PC-9 (cell line): ENCODE measurements at places on chromosomes 16 and 17.
A peak's percentile ranks its signal among the peaks of the same experiment; 100 is the strongest.

- H3K4me1 ChIP-seq = peaks cover 13% of the 10 kb centered on the region
- H3K27ac ChIP-seq = no peak overlapping the region
- H3K27me3 ChIP-seq = no peaks in the 10 kb centered on the region
- no peak overlapping the region for H3K4me3 ChIP-seq
These were observed 71.0 kb downstream of the COPRS start for GRCh38 chr17:31787857-31788570.

DNA sequence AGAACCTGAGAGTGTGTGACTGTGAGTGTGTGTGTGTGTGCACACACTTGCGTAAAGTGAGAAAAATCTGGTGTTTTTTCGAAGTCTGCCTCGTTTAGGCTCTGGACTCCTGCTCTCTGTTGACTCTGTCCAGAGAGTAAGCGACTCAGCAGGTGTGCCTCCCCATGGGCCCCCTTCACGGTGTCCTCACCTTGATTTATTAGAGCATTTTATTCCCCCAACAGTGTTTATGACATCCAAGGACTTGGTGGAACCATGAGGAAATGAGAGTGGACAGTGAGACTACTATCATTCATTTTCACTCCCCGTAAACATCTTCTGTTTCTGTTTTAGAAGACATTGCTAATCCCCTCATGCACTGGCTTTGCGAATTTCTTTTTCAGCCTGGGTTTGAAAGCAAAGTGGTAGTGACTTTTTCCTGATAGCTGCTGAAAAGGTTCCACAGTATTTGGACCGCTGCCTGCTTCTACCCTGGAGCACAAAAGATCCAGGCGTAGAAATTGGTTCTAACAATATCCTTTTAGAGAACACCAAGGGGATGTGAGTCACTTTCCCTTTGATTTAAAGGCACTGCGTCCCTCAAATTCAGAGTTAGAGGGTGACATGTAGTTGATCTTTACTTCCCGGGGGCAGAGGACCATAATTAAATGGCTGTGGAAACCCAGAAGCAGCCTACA, 218.2 kb downstream of the WWOX start:
- H3K27ac ChIP-seq = no peak overlapping the region
- no peaks in the 10 kb centered on the region for H3K36me3 ChIP-seq
- no peak overlapping the region for H3K4me3 ChIP-seq

DNA sequence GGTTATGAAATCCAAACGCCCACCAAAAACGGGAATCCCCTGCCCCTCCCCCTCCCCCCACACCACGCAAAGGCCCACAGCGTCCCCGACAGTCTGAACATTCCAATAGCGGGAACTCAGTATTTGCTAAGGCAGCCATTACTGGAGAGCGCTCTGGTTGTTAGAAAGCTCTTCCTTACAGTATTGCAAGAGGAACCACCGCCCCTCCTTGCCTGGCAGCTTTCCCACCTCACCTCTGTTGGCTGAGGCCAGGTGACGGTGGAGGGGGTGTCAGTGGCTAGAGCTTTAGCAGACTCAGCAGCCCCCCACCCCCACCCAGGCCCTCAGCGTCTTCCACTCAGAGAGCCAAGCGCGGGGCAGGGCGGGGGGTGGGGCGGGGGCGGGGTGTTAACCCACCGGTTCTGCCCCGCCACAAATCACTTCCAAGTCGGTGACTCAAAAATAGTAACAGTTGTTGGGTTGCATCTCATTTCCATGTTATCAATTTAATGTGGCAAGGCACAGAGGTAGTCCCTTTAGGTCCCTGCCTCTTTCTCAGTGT, 2.2 kb upstream of the PLEKHH3 start:
- peaks cover 52% of the 10 kb centered on the region for H3K4me1 ChIP-seq
- no peaks in the 10 kb centered on the region for H3K27me3 ChIP-seq
- peak overlapping the region; percentile 65; the same call in 1 of the 2 replicates for H3K4me3 ChIP-seq
- H3K27ac ChIP-seq = peak overlapping the region; percentile 61
- DNase-seq = peak; percentile 71

GRCh38 chr16:12906271-12906670, 4.9 kb downstream of the SHISA9 start:
- H3K27ac ChIP-seq = no peak overlapping the region
- no peaks in the 10 kb centered on the region for H3K27me3 ChIP-seq
- DNase-seq = no peak
- H3K4me3 ChIP-seq = no peak overlapping the region
- peaks cover 25% of the 10 kb centered on the region for H3K4me1 ChIP-seq
- H3K36me3 ChIP-seq = peaks cover 40% of the 10 kb centered on the region

- no peak overlapping the region for H3K27ac ChIP-seq
- H3K27me3 ChIP-seq = no peaks in the 10 kb centered on the region
- H3K4me3 ChIP-seq = no peak overlapping the region
- DNase-seq = no peak
- no peaks in the 10 kb centered on the region for H3K4me1 ChIP-seq
- peaks cover 9% of the 10 kb centered on the region for H3K36me3 ChIP-seq
These were observed 36.4 kb downstream of the MBTPS1 start for GRCh38 chr16:84080378-84080777.

DNA sequence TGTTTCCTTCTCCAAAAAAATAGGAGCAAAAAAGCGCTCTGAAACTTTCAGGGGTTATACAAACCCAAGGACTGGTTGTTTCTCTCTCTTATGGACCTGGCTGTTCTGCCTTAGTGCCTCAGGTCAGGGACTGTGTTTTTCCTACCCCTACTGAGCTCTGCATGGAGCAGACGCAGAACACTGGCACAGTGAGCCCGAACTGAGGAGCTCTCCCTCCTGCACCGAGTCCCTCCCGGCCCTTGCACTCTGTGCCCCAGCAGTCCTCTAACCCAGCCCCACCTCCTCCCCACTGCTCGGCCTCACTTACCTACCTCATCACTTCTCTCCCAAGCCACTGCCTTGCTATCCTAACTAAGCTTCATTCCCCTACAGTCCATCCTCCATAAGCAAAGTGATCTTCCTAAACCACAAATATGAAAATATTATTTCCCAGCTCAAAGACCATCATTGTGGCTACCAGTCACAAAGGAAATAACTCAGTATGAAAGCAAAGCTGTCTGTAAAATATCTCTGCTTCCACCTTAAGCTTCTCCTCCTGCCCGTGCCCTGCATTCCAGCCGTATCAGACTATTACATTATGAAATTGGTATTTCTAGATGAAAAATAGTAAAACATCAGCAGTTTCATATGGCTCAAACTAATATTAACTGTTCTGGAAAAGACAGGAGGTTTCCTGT, 13.6 kb downstream of the MEIOB start:
- no peak overlapping the region for H3K4me3 ChIP-seq
- H3K27ac ChIP-seq = no peak overlapping the region
- no peaks in the 10 kb centered on the region for H3K36me3 ChIP-seq
- H3K4me1 ChIP-seq = no peaks in the 10 kb centered on the region
- H3K27me3 ChIP-seq = peaks cover 12% of the 10 kb centered on the region

DNA sequence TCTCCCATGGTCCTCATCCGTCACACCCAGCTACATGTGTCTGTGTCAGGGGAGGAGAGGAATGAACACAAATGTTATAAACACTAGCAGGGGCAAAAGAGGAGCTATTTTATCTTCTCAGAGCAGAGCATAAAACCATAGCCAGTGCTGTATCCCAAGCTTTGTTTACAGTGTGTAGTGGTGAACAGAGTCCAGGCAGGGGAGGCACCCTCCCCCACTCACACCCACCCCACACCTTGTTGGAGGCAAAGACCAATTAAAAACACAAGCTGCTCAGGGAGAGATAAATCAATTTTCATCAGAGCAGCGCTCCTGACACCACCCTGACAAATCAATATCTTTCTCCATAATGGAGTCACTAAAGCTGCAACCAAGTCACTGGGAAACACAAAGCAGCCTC, 132.6 kb upstream of the CCL2 start:
- H3K36me3 ChIP-seq = no peaks in the 10 kb centered on the region
- no peak overlapping the region for H3K4me3 ChIP-seq
- no peak for DNase-seq
- no peaks in the 10 kb centered on the region for H3K4me1 ChIP-seq

DNA sequence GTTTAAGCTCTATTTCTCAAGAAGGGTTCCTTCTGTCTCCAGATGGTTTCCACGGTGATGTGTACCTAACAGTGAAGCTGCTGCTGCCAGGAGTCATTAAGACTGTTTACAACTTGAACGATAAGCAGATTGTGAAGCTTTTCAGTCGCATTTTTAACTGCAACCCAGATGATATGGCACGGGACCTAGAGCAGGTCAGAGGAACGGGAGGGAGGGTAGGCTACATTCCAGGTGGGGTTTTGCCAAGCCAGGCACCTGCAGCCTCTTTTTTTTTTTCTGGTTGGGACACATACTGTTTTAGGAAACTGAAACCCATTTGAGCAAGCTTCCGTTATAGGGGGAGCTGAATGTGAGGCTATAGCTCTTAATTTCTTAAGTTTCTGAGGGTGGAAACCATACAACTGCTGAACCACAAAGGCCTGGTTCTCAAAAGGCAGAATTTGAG, 10.6 kb downstream of the LIG3 start:
- H3K4me3 ChIP-seq = no peak overlapping the region
- H3K4me1 ChIP-seq = no peaks in the 10 kb centered on the region
- no peaks in the 10 kb centered on the region; the same call in 1 of the 2 replicates for H3K36me3 ChIP-seq
- no peaks in the 10 kb centered on the region for H3K27me3 ChIP-seq

DNA sequence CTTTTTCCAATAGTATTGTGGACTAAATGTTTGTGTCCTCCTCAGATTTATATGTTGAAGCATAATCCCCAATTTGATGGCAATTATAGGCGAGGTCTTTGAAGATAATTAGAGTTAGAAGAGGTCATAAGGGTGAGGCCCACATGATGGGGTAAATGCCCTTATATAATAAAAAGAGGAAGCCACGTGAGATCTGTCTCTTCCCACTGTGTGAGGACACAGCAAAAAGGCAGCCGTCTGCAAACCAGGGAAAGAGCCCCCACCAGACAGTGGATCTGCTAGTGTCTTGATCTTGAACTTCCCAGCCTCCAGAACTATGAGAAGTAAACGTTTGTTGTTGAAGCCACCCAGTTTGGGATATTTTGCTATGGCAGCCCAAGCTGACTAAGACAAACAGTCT, 76.0 kb downstream of the LYRM1 start:
- no peak overlapping the region for H3K27ac ChIP-seq
- DNase-seq = no peak
- H3K36me3 ChIP-seq = no peaks in the 10 kb centered on the region
- H3K4me1 ChIP-seq = no peaks in the 10 kb centered on the region
- no peak overlapping the region for H3K4me3 ChIP-seq
- H3K27me3 ChIP-seq = no peaks in the 10 kb centered on the region

DNA sequence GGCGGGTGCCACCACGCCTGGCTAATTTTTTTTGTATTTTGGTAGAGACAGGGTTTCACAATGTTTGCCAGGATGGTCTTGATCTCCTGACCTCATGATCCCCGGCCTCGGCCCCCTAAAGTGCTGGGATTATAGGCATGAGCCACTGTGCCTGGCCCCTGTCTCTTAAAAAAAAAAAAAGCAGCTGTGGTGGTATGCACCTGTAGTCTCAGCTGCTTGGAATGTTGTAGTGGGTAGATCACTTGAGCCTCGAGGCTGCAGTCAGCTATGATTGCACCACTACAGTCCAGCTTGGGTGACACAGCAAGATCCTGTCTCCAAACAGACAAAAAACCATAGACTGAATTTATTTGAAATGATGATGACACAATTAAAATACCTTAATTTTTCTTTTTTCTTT, 24.3 kb downstream of the CDK12 start:
- H3K27me3 ChIP-seq = no peaks in the 10 kb centered on the region
- peak; percentile 97 for DNase-seq
- peaks cover 35% of the 10 kb centered on the region for H3K4me1 ChIP-seq
- H3K4me3 ChIP-seq = no peak overlapping the region

DNA sequence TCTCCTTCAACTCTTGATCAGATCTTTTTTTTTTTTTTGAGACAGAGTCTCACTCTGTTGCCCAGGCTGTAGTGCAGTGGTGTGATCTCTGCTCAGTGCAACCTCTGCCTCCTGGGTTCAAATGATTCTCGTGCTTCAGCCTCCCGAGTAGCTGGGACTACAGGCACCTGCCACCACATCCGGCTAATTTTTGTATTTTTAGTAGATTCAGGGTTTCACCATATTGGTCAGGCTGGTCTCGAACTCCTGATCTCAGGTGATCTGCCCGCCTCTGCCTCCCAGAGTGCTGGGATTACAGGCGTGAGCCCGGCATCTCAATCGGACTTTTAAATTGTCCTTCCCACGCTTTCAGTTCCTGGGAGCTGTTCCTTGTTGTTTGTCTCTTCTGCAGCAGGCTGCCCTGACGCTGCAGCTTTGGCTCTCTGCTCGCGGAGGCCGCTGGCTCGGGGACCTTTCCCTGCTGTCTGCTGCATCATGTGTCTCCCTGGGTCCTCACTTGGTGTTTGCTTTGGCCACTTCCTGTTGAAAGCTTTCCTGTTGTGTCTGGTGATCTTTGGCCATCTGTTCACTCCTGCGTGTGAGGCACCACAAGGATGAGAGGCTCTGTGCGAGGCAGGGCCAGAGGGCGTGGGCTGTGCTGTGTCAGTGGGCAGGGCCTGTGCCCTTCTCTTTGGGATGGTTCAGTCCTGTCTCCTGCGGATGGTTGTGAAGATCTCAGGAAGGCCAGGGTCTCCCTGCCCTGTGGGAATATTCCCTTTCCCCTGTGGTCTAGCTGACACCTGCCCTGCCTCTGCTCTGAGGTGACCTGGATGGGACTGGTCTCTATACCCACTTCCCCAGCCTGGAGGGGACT, 18.4 kb upstream of the CAPN15 start:
- H3K27ac ChIP-seq = no peak overlapping the region
- no peaks in the 10 kb centered on the region for H3K36me3 ChIP-seq
- no peak overlapping the region for H3K4me3 ChIP-seq
- no peaks in the 10 kb centered on the region for H3K4me1 ChIP-seq
- H3K27me3 ChIP-seq = no peaks in the 10 kb centered on the region

GRCh38 chr17:80882926-80883685, 108.5 kb upstream of the CHMP6 start:
- DNase-seq = no peak
- no peak overlapping the region for H3K4me3 ChIP-seq
- H3K36me3 ChIP-seq = no peaks in the 10 kb centered on the region
- no peaks in the 10 kb centered on the region for H3K4me1 ChIP-seq
- H3K27ac ChIP-seq = no peak overlapping the region
- H3K27me3 ChIP-seq = no peaks in the 10 kb centered on the region

DNA sequence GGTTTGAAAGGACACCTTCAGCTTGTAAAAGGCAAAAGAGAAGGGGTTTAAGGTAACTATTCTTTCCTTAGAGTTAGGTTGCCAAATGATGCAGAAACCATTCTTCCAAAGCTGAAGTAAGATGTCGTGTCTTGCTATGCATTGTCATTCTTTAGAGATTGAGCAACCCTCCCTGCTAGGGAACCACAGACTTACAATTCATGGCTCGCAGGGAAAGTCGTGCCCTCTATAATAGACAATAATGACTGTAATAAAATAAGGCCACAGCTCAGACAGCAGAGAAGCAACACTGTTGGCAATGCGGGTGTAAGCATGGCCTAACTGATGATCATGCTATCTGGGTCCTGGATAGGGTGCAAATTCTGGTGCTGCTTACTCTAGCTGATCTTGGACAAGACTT, 129.6 kb upstream of the CDH13 start:
- no peak overlapping the region for H3K27ac ChIP-seq
- no peaks in the 10 kb centered on the region for H3K36me3 ChIP-seq
- no peaks in the 10 kb centered on the region for H3K4me1 ChIP-seq
- H3K4me3 ChIP-seq = no peak overlapping the region
- DNase-seq = no peak
- H3K27me3 ChIP-seq = peaks cover 28% of the 10 kb centered on the region
